ENCODE measurements at places on chromosomes 5 and 9.

GRCh38 chr5:119274767-119275130 is 81.1 kb upstream of the TNFAIP8 start:
- DNase-seq: no peak

DNA sequence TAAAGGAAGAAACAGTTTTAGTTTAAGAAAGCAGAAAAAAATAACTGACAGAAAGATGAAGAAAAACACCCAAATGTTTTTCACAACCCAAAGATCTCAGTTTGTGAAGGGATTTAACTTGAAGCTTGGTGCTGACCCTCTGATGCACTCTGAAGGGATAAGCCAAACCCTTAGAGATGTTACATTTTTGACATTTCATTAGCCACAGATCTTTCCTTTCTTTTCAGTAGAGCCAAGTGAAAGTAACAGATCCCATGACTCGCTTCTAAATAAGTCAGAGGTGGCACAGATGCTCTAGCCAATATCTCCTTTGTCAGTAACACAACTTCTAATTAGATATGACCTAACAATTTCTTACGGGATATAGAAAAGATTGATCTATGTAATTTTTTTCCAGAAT is 394.5 kb upstream of the EDIL3 start:
- no peak for DNase-seq

DNA sequence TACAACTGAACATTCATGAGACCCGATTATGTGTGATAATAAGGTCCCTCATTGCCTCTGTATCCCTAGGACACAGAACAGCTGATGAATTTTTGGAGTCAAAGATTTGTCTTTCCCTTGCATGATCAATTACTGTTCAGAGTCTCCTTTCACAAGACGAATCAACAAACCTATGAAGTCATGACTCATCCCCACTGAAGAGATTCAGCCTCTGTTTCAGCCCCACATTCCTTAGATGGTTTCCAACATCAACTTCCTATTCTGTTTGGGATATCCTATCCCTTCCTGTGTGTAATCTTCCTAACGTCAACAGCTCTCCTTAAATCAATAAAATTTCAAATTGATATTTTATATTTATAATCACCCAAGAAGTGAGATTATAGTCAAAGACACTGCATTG is 199.0 kb downstream of the DNAH5 start:
- DNase-seq: no peak

DNA sequence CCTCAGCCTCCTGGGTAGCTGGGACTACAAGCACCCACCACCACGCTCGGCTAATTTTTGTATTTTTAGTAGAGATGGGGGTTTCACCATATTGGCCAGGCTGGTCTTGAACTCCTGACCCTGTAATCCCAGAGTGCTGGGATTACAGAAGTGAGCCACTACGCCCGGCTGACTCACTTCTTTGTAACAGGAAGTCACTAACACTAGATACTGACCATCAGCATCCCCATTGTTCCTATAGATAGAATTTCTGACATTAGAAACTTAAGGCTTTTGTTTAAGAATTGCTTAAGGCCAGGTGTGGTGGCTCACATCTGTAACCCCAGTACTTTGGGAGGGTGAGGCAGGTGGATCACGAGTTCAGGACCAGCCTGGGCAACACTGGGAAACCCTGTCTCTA is 42.2 kb downstream of the LEAP2 start:
- DNase-seq: no peak

DNA sequence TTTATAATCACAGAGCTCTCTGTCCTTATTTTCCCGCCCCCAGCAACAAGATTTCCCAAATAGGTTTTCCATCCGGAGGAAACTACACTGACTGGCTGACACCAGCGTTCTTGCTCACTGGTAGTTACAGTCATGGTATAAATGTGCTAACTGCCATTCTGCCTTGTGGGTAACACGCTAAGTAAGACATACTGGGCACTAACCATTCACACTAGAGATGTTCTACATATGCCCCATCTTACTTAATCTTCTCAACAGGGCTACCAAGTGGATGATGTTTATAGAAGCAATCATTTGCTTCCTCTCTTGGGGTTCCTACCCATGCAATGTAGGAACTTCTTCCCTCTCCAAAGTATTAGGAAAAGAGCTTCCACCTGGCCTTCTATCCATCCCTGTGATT is 111.5 kb downstream of the SUSD1 start:
- DNase-seq: no peak

DNA sequence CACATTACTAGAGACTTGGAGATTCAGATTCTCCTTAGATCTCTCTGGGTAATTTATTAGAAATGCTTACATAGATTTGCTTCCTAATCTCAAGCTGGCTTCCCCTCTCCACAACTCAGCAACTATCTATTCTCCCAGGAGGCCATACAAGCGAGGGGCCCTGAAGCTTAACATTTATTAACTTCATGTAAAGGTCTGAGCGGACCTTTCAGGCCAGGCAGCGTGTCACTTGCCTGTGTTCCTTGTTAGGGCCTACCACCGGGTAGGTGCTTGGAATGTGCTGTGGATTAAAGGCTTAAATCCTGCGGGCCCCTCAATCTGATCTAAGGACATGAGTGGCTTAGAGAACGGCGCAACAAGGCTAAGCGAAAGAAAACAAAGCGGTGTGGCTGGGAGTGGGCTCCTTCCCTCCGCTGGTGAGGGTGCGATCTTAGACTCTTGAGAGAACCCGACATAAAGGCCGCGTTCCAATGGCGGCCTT is 712 bp upstream of the HSPA4 start:
- no peak for DNase-seq

DNA sequence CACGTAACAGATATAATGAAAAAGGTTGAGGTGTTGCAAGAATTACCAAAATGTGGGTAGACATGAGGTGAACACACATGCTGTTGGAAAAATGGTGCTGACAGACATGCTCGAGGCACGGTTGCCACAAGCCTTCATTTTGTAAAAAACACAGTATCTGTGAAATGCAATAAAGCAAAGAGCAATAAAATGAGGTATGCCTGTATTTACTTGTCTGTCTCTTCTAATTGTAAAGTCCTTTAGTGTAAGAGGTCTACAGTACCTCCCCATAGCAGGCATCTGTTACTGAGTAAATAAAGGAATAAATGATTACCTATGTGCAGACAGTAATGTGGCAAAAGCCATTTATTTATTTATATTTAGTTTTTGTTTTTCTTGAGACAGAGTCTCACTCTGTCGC is 3.0 kb upstream of the CAST start:
- no peak for DNase-seq

DNA sequence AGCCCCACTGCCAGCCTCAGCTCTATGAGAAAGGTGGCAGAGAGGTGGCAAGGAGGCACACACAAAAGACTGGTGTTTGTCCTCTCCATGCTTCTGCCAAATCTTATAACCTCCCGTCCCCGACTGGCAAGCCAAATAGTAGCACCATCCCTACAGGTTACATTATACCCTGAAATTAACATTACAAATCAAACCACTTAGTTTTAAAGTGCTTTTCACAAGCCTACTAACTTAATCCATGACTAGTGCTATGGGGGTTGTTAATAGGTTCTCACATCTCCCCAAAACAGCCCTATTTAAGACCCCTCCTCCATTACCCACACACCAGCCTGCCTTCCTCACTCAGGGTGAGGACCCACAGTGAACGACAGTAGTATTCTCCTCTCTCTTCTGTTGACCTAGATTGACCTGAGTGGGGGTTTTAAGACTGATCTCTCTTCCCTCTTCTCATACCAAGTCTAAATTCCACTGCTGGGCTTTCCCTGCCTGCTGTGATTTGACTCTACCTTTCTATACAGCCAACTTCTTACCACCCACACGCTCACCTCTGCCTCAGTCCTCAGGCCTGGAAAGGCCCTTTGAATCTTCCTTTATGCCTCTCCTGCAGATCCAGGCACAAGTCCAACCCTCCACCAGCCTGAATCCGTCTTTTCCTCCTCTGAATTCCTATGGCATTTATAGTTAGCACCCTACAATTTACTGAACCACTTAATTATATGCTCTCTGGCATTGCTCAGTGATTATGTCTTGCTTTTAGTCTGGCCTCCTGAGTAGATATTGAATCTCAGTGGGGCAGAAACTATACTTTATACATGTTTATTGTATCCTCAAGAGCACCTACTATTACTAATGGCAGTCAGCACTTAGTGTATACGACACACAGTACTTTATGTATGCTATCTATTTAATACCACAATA is 116.1 kb downstream of the TMEM174 start:
- no peak for DNase-seq

GRCh38 chr5:16580382-16580781 is 36.4 kb downstream of the RETREG1 start:
- no peak for DNase-seq

DNA sequence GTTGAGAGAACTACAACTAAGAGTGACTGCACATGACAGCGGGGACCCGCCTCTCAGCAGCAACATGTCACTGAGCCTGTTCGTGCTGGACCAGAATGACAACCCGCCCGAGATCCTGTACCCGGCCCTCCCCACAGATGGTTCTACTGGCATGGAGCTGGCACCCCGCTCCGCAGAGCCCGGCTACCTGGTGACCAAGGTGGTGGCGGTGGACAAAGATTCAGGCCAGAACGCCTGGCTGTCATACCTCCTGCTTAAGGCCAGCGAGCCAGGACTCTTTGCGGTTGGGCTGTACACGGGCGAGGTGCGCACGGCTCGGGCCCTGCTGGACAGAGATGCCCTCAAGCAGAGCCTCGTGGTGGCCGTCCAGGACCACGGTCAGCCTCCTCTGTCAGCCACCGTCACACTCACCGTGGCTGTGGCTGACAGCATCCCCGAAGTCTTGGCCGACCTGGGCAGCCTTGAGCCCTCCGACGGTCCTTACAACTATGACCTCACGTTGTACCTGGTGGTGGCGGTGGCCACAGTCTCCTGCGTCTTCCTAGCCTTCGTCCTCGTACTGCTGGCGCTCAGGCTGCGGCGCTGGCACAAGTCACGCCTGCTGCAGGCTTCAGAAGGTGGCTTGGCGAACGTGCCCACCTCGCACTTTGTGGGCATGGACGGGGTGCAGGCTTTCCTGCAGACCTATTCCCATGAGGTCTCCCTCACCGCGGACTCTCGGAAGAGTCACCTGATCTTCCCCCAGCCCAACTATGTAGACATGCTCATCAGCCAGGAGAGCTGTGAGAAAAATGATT is 2.1 kb downstream of the PCDHGA7 start:
- no peak for DNase-seq

- no peak for DNase-seq
Measured at GRCh38 chr5:72036951-72037350, 70.3 kb upstream of the MAP1B start.

DNA sequence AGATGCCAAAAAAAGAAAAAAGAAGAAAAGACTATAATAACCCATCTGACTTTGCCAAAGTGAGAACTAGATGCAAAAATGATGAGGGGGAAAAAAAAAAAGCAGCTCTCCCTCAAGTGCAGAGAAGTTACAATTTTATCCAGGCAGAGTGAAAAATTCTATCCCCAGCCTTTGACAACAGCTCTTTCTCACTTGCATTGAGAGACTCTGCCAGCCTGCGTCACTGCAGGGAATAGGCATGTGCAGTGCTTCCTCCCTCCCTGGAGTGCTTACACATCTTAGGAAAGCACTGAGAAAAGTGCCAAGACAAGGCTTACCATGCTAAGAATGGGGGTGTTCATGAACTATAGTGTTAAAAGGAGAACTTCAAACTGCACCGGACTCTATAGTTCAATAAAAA is 418.6 kb upstream of the TYRP1 start:
- DNase-seq: no peak

DNA sequence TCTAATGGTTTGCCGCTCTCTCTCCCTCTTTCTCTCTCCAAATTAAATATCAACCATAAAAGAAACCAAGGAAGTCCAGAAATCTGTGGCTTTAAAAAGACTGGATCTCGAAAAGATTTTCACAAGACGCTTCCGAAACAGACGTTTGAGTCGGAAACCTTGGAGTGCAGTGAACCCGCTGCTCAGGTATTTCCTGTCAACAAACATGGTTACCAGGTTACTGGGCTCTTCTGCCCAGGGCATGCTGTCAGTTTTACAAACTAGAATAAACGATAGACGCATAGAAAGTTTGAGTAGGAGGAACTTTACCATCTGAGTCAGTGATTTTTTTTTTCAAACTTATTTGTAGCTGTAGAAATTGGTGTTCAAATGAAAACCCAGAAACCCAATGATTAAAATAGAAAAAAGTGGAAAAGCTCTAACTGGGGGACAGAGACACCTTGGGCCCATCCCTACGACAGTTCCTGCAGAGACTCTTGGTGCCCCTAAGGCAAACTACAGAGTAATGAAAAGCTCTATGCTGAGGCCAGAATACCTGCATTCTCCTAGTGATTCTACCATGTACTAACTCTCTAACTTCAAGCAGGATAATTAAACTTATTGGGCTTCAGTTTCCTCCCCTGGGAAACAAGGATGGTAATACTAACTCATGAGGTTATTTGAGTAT is 90.0 kb downstream of the DOCK8 start:
- DNase-seq: no peak

All from heart right ventricle (tissue), 16 donors.